NCI-H1930 (cell line): ENCODE measurements at places on chromosomes 1 and 21.
A peak's percentile ranks its signal among the peaks of the same experiment; 100 is the strongest.

DNA sequence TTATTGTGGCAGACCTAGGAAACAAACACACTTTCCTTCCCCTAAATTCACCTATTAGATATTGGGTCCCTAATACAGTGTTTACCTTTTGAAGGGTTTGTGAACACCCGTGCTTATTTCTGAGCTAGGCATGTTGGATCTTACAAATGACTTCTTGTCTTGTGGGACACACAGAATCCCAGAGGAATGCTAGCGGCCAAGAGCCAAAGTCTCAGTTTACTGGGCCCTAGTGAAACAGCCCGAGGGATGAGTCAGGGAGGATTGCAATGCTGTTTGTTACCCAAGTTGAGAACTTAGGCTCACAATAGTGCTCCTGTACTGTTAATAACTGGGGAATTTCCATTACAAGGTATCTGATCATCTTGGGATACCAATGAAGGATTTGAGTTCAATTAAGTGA is 100.1 kb upstream of the AKT3 start:
- no peak for DNase-seq

- DNase-seq: no peak
Measured at GRCh38 chr1:18354612-18355011, 126.1 kb upstream of the KLHDC7A start.

- no peak for DNase-seq
Measured at GRCh38 chr21:46322351-46323226, 1.1 kb downstream of the C21orf58 start.

- DNase-seq: peak; percentile 75
Measured at GRCh38 chr1:2189459-2190425, 4.8 kb downstream of the FAAP20 start.

DNA sequence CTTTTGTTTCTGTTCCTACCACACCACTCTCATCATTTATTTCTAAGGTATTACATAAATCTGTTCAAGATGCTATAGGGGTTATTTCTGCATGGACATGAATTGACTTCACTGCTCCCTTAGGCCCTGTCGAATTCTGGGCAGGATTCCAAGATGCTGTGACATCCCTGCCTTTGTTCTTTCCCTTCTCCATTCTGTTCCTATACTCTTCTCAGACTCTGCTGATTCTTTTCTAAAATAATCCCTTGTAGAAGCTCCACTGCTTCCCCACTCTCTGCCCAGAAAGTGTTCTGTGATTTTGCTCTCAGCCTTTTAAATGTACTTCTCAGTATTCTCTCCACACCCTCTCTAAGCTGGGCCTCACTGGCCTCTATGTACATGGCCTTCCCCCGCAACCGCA is 99.2 kb downstream of the PHTF1 start:
- DNase-seq: no peak

- DNase-seq: no peak
Measured at GRCh38 chr1:119326251-119326650, 42.3 kb upstream of the HAO2 start.

GRCh38 chr1:18907021-18907916 is 4.9 kb upstream of the ALDH4A1 start:
- no peak for DNase-seq

- no peak for DNase-seq
Measured at GRCh38 chr21:20215959-20216358, 782.2 kb upstream of the NCAM2 start.

GRCh38 chr1:201988601-201989000 is 6.2 kb downstream of the RNPEP start:
- DNase-seq: no peak

GRCh38 chr21:33026878-33027400 is 1.2 kb downstream of the OLIG2 start:
- peak; percentile 10 for DNase-seq

GRCh38 chr1:15236746-15237145 is 10.3 kb upstream of the FHAD1 start:
- no peak for DNase-seq

DNA sequence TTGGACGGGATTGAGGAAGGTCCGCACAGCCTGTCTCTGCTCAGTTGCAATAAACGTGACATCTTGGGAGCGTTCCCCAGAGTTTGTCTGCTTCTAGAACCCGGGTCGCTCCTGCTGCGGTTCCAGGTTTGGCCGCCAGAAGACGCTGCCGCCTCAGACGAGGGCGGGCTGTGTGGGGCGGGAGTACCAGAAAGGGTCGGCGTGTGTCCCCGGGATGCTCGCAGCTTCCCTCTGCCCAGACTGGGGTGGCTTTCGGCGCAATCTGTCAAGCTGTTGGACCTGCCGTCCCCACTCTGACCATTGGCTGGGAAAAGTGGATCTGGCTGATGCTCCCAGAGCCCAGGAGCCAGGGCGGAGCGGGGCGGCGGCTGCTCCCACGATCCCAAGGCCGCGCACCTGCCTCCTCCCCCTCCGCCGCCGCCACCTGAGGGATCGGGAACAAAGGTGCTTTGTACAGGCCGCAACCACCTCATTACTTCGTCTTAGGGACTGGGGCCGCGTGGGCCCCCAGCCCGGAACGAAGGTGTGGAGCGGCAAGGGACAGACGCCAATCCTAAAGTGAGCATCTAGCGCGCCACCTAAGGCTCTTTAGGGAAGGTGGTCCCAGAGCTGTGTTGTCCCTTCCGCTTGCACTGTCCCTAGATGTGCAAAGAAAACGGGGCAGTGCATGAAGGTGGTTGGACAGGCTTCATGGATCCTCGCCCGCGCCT is 683 bp upstream of the EFNA4 start:
- DNase-seq: peak; percentile 19

- no peak for DNase-seq
Measured at GRCh38 chr1:212153635-212154034, 118.1 kb downstream of the DTL start.

DNA sequence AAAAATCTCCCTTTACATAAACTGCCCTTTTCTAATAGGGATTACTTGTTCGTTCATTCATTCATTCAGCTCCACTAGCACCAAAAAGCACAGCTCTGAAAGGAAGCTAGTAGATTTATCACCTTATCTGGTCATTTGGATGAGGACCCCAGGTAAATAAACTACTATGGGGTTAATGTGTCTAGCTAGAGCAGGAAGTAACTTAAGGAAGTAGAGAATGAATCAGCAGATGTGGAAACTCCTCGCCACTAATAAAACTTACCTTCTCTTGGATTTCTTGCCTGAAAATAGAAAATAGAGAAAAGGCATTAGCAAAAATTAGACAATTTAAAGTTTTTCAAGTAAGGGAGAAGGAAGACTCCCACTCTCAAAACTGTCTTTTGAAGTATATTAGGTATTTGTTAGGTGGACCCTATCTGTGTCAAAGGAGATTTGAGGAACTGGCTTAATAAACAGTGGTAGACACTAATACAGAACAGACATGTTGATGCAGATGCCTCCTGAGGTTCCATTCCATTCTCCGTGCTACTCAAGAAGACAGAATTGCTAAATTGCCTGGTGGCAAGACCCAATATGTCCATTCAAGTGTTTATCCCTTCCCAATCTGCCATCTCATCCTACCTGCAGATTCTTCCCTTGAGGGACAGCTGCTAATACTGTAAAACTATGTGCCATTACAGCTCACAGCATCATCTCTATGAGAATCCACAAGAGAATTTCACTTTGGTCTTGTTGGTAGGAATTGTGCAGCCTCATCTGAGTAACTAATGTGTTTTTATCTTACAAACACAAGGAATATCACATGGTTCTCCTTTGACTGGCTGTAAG is 14.9 kb downstream of the SELL start:
- no peak for DNase-seq

- DNase-seq: no peak
Measured at GRCh38 chr1:94070865-94071264, 50.1 kb downstream of the ABCA4 start.

DNA sequence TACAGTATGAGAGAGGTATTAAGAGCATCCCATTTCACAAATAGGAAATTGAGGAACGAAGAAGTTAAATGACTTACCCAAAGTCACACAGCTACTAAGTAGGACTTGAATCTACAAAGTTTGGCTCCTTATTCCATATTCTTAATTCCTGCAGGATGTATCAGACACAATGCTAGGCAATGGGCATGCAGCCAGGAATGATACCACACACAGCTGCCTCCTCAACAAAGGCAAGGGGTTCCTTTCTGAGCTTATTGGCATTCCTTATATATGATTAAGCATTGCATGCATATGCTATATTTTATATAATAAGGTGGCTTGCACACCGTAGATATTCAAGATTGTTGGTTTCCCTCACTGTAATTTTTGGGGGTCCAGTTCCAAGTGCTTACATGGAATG is 34.2 kb upstream of the JUN start:
- DNase-seq: no peak

- no peak for DNase-seq
Measured at GRCh38 chr1:108533351-108534083, 26.4 kb upstream of the EEIG2 start.

- DNase-seq: no peak
Measured at GRCh38 chr1:8197493-8198282, 120.2 kb upstream of the SLC45A1 start.

- DNase-seq: no peak
Measured at GRCh38 chr1:89657886-89658285, 25.0 kb downstream of the LRRC8C start.

GRCh38 chr1:39727932-39728317 is 10.8 kb upstream of the PPIE start:
- no peak for DNase-seq

DNA sequence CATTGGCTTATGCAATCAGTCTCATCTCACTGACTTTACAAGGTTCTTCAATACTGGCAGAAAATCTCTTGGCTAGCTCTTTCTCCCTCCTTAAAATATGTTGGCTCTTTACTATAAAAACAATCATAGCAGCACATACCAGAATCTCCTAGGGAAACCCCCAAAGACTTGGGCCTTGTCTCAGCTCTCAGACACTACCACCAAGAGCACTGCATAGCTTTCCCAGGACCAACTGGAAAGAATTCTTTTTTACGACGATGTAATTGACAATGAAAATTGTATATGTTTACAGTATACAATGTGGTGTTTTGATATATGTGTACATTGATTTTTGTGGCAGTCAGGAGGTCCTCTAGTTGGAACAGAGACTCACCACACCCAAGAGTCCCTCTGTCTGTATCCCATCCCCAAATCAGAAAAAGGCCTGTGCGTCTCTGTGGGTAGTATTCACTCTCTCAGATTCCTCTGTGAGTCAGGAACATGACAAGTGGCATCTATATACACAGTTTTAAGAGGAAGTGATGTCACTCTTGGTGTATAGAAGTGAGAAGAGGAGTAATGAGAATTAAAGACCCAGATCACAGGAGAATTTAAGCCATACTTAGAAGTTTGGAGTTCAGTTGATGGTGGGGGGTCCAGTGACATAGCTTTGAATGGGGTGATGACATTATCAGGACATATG is 21.1 kb downstream of the SMAP2 start:
- no peak for DNase-seq

- no peak for DNase-seq
Measured at GRCh38 chr1:40861224-40862003, 749 bp downstream of the CITED4 start.

- DNase-seq: no peak
Measured at GRCh38 chr21:43204638-43205037, 35.8 kb downstream of the CRYAA start.
